ENCODE measurements at places on chromosomes 3 and 15. TPM values are rescaled to one million over a fixed set of nuclear protein-coding genes. Genes with fewer than 3 reads are reported as not detected.
A peak's percentile ranks its signal among the peaks of the same experiment; 100 is the strongest.

RAB43 gene
- 52.0 TPM for total RNA-seq

GRCh38 chr3:122305818-122306621 is 19.0 kb upstream of the CSTA start:
- peaks cover 22% of the 10 kb centered on the region for H3K27me3 ChIP-seq
- H3K4me1 ChIP-seq: peaks cover 2% of the 10 kb centered on the region
- H3K36me3 ChIP-seq: no peaks in the 10 kb centered on the region
- H3K4me3 ChIP-seq: no peak overlapping the region
- no peak overlapping the region for H3K27ac ChIP-seq
- DNase-seq: peak; percentile 10

- peak overlapping the region; percentile 22 for H3K27ac ChIP-seq
- no peaks in the 10 kb centered on the region for H3K4me1 ChIP-seq
- peaks cover 23% of the 10 kb centered on the region for H3K27me3 ChIP-seq
- H3K36me3 ChIP-seq: no peaks in the 10 kb centered on the region
- DNase-seq: no peak
- H3K4me3 ChIP-seq: no peak overlapping the region
These were observed 10.4 kb downstream of the PTPRG start for GRCh38 chr3:61571516-61572336.

GRCh38 chr3:174444391-174444790 is 414.7 kb upstream of the NAALADL2 start:
- no peak overlapping the region for H3K27ac ChIP-seq
- no peak for DNase-seq
- H3K4me3 ChIP-seq: no peak overlapping the region
- H3K36me3 ChIP-seq: no peaks in the 10 kb centered on the region

AHSG gene
- total RNA-seq: not detected

SNX33 gene
- total RNA-seq: 0.60 TPM

DNA sequence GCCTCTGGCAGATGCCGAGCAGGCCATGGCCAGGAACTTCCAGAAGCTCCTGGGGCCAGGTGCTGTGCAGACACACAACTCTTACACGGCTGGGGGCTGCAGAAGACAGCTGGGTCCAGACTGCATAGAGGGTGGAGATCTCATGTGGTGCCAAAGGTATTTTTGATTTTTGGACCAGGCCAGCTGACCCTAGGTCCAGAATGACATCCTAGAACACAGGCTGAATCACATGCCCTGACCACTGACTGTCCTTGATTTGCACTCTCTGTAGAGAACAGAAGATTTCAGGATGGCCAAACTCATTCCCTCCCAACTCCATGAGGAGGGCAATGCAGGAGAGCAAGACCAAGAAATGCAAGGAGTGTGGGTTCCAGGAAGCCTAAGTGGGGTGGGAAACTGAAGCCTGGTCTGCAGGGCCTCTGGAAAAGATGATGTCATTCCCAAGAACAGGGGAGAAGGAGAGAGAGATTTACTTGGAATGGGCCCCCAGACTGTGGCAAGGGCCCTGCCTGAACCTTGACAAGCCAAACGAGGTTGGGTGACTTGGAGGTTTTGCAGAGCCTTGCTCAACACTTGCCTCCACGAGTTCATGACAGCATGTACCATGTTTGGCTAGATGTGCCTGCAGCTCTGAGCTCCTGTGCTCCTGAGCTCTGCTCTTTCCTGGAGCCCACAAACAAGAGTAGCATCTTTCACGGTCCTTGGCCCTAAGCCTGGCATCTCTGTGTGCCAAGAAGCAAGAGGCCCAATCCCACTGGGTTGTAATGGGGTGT is 38.5 kb upstream of the CTSH start:
- H3K4me3 ChIP-seq: no peak overlapping the region
- peaks cover 6% of the 10 kb centered on the region for H3K4me1 ChIP-seq
- H3K27ac ChIP-seq: no peak overlapping the region
- H3K27me3 ChIP-seq: peaks cover 5% of the 10 kb centered on the region
- DNase-seq: no peak

- peaks cover 38% of the 10 kb centered on the region for H3K36me3 ChIP-seq
- H3K27me3 ChIP-seq: no peaks in the 10 kb centered on the region
- no peak overlapping the region for H3K4me3 ChIP-seq
- DNase-seq: no peak
- H3K4me1 ChIP-seq: no peaks in the 10 kb centered on the region
These were observed 15.3 kb downstream of the PIGB start for GRCh38 chr15:55334371-55334770.

MEIS2 gene
- not detected for total RNA-seq

DNA sequence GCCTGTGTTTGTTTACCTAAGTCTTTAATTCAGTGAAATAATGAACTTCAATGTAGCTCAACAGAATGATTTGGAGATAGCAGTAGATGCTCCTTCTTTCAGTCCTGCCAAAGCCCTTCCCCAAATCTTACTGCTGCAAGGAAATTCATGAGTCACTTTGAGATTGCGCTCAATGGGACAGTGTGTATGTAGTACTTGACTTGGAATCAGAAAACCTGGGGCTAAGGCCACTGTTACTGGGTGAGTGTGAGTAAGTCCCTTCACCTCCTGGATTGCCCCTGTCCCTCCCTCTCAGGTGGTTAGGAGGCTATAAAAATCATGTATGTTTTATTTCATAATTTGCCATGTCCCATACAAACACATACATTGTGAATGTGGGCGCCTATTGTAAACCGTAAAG is 29.9 kb downstream of the ATP13A5 start:
- no peaks in the 10 kb centered on the region for H3K36me3 ChIP-seq
- peaks cover 1% of the 10 kb centered on the region for H3K27me3 ChIP-seq
- no peaks in the 10 kb centered on the region for H3K4me1 ChIP-seq
- H3K27ac ChIP-seq: no peak overlapping the region
- no peak for DNase-seq

PRRT3 gene
- 4.8 TPM for total RNA-seq

GRCh38 chr3:103963599-103963998 is 1403.1 kb upstream of the ALCAM start:
- no peaks in the 10 kb centered on the region for H3K36me3 ChIP-seq
- DNase-seq: no peak
- H3K4me3 ChIP-seq: no peak overlapping the region
- H3K4me1 ChIP-seq: no peaks in the 10 kb centered on the region

KCNH8 gene
- not detected for total RNA-seq

GRCh38 chr15:70765504-70766281 is 2.3 kb upstream of the UACA start:
- H3K27ac ChIP-seq: no peak overlapping the region
- no peak for DNase-seq
- no peak overlapping the region for H3K4me3 ChIP-seq

DNA sequence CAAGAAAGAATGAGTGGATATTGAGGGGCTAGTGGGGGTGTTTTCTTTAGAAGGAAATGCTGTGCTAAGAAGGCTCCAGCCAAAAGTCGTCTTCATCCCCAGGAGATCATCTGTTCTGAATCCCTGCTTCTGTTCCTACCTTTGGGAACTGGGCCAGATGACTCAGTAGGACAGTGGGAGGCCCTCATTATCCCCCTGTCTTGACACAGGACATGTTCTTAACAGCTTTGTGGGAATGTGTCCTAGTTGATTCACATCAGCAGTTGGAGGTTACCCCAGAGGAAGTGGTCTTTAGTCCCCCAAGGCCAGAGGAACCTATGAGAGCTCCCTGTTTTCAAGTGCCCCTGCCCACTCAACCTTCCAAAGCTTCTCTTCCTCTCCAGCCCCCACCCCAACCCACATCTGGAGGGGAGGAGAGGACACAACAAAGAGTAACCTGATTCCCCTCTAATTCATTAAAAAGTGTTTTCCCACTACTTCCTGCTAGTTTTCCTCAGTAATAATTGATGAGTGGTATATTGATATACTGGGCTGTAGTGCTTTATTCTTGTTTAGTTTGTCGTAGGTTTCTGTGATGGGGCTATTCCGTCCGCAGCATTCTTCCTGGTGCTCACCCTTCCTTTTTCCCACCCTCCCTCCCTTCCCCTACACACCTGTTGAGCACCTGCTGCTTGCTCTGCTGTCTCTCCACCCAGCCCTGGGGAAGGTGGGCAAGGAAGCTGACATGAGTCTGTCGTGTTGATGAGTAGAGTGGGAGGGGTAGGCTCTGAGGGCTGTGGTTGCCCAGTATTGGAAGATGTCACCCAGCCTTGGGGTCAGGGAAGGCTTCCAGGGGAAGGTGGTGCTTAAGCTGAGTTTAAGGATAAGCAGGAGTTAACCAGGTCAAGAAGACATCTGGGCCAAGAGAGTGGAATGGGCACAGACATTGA is 9.3 kb downstream of the PXYLP1 start:
- no peak for DNase-seq
- peaks cover 38% of the 10 kb centered on the region for H3K36me3 ChIP-seq
- H3K27me3 ChIP-seq: no peaks in the 10 kb centered on the region
- peaks cover 64% of the 10 kb centered on the region for H3K4me1 ChIP-seq
- H3K27ac ChIP-seq: no peak overlapping the region
- no peak overlapping the region for H3K4me3 ChIP-seq

DNA sequence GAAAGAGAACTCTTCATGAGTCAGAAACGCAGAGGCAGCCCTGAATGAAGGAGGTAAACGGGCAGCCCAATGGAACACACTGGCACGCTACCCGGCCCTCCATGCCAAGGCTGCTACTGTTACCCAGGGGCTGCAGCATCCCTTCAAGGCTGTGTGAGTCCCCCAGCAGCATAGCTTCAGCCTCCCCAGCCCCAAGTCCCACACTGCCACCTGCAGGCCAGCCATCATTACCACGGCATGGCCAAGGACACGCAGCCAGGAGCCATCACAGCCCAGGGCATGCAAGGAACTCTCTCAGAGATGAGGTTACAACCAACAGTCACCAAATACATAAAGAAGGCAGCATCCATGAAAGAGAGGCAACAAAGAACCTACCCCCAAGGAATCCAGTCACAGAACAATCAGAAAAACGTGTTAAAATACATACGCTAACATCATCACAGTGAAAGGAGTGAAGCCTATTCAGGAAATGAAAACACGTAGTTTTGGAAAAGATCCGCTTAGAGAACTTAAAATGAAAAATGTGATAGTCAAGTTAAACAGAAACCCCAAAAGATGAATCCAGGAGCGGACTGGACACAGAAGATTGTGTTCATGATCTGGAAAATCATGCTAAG is 22.4 kb downstream of the PLA2G4F start:
- peak; percentile 63 for DNase-seq
- H3K4me3 ChIP-seq: no peak overlapping the region
- H3K36me3 ChIP-seq: no peaks in the 10 kb centered on the region
- H3K27ac ChIP-seq: no peak overlapping the region
- peaks cover 1% of the 10 kb centered on the region for H3K4me1 ChIP-seq

DNA sequence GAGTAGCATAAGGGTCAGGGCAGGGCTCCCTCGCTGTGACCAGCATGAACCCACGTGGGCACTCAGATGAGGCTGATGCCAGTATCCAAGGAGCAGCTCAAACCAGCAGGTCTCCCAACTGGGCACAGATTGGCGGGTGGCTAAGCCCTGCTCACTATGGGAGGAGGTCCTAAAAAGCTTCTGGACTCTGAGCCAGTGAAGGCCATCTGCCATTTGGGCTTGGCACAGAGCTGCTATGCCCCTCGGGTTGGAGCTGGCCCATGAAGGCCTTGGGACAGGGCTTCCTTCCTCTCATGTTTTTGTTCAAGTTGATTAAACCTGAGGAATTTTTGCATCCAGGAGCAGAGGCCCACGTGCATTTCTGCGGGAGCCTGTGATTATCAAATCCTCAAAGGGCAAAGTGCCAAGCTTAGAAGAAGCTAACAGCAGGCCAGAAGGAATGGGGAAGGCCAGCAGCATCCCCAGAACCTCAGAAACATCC is 4.3 kb upstream of the STRA6 start:
- no peaks in the 10 kb centered on the region for H3K4me1 ChIP-seq
- H3K27me3 ChIP-seq: peaks cover 17% of the 10 kb centered on the region
- no peak overlapping the region for H3K27ac ChIP-seq

TRPM1 gene
- total RNA-seq: not detected

- H3K27me3 ChIP-seq: no peaks in the 10 kb centered on the region
- H3K4me3 ChIP-seq: peak overlapping the region; percentile 96
- peak; percentile 59 for DNase-seq
- peaks cover 35% of the 10 kb centered on the region for H3K4me1 ChIP-seq
These were observed 657 bp downstream of the PATL2 start for GRCh38 chr15:44710236-44711095.

Measured in activated CD4-positive, alpha-beta T cell treated with anti-CD3 and anti-CD28 coated beads, Interleukin-2, amount 10 ng/mL, durations not matched to agents 7 days and 5 days (primary cell).